ENCODE measurements at places on chromosomes 13 and 19.

DNA sequence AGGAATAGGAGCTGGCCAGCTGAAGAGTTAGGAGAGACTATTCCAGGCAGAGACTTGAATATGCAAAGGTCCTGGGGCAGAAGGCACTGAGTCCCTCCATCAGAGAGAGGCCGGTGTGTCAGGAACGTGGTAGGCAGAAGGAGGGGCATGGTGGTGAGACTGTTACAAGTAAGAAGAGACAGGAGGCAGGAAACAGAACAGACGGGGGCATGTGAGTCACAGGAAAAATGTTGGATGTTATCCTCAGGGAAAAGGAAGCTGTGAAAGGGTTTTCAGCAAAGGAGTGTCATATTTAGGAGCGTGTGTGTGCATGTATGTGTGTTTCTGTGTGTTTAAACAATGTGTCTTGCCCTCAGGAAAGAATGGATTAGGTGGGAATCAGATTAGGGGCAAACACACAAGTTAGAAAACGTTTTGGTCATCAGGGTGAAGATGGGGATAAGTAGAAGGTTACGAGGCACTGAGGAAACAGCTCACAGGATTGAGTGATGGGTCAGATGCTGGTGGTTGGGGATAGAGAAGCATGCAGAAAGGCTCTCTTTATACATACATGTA, 1.1 kb downstream of the EDDM13 start:
- DNase-seq, result no peak

- DNase-seq, result no peak
These were observed 68.0 kb upstream of the GPR183 start for GRCh38 chr13:99374994-99375737.

DNA sequence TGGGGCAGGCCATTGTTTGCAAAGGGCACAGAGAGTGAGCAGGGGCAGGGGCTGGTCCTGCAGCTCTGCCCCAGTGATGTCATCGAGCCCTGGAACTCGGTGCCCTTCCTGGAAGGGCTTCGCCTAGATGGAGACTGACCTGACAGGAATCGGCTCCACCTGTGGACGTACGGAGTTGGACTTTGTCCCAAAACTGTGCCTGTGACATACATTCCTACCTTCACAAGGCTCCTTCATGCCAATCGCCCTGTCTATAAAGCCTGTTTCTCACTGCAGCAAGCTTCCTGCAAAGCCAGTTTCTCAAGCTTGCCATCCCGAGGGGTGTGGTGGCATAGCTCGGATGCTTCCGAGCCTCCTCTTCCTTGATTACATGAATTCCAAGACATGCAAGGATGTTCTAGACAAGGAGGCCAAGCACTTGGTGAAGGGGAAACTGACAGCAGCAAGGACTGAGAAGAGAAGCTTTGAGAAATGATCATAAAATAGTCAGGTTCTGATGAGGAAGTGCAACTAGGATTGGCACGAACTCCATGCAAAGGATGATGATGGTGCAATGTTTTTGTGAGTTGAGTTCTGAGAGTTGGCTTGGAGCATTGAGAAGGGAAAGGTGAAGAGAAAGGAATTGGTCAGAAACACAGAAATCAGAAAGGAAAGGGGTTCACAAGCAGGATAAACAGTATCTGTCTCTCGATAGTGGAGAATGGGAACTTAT, 73.6 kb upstream of the STK24 start:
- no peak for DNase-seq

DNA sequence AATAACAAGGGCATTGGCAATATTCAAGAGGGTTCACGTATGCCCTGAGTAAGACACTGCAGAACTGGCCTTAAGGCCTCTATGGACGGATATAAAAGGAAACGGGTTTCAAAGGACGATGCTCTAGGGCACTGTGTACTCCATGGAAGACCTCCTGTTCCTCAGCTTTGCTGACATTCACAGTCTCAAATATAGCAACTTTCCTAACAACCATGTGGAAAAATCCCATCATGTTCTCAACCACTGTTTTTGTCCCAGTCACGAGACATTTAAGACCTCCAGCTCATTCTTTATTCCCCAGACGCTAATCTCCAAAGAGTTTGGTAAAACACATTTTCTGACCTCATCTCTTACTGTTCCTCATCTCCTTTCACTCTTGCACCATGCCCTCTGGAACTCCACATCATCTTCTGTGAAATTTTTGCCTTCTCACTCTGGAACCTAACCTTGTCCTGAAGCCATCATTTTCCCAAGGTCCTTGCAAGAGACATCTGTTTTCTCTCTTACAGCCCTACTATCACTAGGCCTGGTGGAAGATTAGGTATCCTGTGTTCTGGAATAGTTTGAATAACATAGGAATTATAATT, 37.6 kb downstream of the SPRY2 start:
- no peak for DNase-seq

- DNase-seq, result no peak
These were observed 75.5 kb downstream of the SOX1 start for GRCh38 chr13:112142401-112142930.

DNA sequence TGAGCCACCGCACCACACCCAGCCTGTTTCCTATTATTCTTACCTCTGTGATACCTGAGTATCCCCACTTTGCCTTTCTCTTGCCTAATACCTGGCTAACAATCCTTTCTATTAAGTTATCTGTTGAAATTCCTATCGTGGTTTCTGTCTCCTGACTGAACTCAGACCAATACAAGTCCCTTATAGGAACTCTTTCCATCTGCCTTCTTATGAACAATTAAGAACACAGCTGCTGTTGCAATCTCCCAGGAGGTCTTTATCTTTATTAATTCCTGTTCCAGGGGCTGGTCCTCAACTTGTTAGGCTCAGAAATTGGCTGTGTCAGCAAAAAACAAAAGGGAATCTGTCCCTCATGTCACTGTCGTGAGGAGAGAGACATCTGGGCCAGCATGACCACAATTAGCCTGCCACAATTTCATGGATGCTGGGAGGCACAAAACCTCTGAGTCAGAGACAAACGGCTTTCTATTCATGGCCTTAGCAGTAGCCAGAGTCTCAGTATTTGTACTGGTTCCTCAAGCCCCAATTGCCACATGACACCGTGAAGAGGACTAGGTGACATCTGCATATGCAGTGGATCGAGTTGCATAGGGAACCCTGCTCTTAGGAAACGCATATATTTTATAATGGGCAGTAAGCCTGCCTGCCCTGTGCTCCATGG, 58.2 kb downstream of the NUFIP1 start:
- DNase-seq, result no peak

GRCh38 chr13:104086759-104087158, 1020.5 kb upstream of the SLC10A2 start:
- no peak for DNase-seq

DNA sequence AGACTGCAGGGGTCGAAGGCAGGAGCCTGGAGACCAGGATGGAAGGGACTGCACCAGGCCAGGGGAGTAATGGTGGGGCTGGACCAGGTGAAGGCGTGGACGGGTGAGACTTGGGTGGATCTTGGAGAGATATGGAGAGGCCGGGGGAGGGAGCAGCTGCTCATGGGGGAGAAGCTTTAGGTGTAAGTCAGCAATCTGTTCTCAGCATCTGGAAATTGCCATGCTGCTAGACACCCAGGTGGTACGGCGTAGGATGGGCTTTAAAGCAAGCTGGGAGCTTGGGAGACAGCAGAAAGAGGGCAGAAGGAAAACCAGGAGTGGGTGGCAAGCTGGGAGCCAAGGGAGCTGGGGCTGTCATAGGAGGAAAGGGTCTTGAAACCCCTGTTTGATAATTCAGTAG, 3.0 kb downstream of the CERS4 start:
- DNase-seq, result no peak
